ENCODE measurements at places on chromosomes 16 and 17. TPM values are rescaled to one million over a fixed set of nuclear protein-coding genes. Genes with fewer than 3 reads are reported as not detected.
A peak's percentile ranks its signal among the peaks of the same experiment; 100 is the strongest.

CD300LB gene
- total RNA-seq: not detected

CDH3 gene
- total RNA-seq: not detected

RCVRN gene
- not detected for total RNA-seq

TPSAB1 gene
- not detected for total RNA-seq

CACNB1 gene
- total RNA-seq: 2.3 TPM

PRSS22 gene
- not detected for total RNA-seq

OR1E2 gene
- total RNA-seq: not detected

ADAD2 gene
- total RNA-seq: not detected

CES3 gene
- 1.3 TPM for total RNA-seq

CIITA gene
- 0.66 TPM for total RNA-seq

RBFOX1 gene
- total RNA-seq: not detected

VTN gene
- 0.51 TPM for total RNA-seq

MFAP4 gene
- total RNA-seq: 137 TPM

FAM171A2 gene
- 5.0 TPM for total RNA-seq

DNA sequence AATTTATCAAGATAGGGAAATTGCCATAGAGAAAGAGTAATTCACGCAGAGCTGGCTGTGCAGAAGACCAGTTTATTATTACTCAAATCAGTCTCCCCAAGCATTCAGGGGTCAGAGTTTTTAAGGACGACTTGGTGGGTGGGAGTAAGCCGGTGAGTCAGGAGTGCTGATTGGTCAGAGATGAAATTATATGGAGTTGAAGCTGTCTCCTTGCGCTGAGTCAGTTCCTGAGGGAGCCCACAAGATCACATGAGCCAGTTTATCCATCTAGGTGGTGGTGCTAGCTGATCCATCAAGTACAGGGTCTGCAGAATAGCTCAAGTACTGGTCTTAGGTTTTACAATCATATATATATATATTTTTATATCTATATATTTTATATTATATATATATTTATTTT, 6.0 kb upstream of the AQP8 start:
- peak; percentile 87 for DNase-seq

DNA sequence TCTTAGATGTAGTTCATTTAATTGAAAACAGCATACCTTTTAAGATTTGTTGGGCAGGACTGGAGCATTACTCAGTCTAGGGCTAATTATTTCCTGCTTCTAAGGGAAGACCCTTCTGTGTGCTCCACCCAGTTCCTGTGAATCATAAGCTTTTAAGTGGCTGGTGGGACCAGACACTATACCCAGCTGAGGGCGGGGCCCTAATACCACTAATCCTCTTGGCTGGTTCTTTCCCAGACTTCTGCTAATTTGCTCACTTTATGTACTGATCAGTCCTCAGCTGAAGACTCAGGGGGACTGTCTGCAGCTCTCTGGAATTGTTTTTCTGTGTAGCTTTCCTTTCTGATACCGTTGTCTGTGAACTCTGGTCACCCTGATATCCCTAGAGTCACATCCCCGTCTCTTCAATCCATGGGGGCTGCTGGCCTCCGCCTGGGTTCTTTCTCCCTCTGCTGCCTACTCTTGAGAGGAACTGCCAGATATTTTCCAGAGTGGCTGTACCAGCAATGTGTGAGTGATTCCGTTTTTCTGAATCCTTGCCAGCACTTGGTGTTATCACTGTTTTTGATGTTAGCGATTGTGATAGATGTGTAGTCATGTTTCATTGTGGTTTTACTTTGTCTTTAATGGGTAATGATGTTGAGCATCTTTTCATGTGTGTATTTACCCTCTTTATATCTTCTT, 35.1 kb downstream of the MFSD11 start:
- peak; percentile 62 for DNase-seq

DNA sequence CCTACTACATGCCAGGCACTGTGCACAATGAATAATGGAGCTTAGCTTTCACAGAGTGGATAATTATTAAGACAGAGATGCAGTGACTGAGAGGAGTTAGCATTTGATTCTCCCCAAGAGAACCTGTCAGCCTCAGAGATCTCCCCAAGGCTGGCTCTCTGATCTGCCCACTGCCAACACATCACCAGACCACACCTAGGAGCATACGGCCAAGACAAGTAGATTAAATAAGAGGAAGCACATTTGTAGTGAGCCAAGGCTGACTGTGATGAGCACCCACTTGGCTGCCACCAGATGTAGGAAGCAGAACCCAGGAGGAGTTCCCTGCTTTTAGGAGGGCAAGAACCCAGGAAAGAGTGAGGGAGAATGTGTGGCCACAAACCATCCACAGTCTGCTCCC, 130.1 kb downstream of the SPACA3 start:
- no peak for DNase-seq

GRCh38 chr17:43385046-43385831, 13.6 kb upstream of the ARL4D start:
- no peak for DNase-seq

- DNase-seq: peak; percentile 83
These were observed 23.2 kb downstream of the DYNC1LI2 start for GRCh38 chr16:66728117-66728787.

GRCh38 chr17:42904110-42904469, 3.5 kb downstream of the G6PC1 start:
- DNase-seq: no peak

DNA sequence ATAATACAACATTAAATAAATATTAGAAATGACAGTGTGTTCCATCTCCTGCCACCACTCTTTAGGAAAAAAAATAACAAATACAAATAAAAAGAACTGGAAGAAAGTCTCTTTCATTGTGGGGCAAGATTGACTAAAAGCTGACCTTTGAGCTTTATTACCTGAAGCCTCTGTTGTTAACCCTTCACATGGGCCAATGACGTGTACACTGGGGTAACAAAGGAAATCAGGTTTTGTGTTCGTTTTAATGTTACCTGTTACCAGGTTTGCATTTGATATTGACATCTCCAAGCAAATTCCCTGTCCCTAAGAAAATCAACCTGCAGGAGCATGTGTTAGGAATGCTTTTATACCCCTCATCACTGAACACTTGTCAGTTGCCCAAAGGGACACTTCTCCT, 39.0 kb downstream of the NLK start:
- no peak for DNase-seq

- no peak for DNase-seq
These were observed 331.2 kb upstream of the C16orf82 start for GRCh38 chr16:26735521-26735920.

GRCh38 chr17:36837939-36838272, 99.4 kb upstream of the LHX1 start:
- no peak for DNase-seq

GRCh38 chr17:50186661-50187393, 14.6 kb downstream of the COL1A1 start:
- DNase-seq: peak; percentile 80

DNA sequence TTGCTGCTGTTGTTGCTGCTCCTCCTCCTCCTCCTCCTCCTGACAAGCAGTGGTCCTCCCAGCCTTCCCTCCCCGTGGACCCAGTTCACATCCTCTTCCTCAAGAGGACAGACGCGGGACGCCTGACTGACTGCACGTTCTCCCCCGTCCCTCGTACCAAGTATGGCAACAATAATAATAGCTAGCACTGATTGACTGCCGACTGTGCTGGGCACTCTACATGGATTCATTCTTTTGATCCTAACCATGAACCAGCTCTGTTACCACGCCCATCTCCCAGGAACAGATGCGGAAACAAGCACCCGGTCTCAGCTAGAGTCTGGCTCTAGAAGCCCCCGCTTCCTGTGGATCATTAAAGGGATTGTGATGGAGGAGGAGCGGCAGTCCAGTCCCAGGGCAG, 78.0 kb downstream of the GNAO1 start:
- no peak for DNase-seq

- no peak for DNase-seq
These were observed 86.0 kb downstream of the AIPL1 start for GRCh38 chr17:6348891-6349290.

DNA sequence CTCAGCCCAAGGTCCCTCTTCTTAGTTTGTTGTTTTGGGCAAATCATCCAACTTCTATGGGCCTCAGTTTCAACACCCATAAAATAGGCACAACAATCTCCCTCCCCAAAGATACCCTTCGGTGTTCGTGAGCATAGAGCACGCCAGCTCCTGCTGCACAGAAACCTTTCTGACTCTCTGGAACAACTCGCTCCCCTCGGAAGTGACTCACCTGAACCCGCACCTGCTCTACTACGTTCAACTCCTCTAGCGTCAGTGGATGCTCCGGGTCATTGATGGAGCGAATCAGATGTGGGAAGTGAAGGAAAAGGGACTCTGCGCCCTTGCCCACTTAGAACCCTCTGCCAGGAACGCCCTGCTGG, 445 bp downstream of the CIAO2B start:
- DNase-seq: no peak

DNA sequence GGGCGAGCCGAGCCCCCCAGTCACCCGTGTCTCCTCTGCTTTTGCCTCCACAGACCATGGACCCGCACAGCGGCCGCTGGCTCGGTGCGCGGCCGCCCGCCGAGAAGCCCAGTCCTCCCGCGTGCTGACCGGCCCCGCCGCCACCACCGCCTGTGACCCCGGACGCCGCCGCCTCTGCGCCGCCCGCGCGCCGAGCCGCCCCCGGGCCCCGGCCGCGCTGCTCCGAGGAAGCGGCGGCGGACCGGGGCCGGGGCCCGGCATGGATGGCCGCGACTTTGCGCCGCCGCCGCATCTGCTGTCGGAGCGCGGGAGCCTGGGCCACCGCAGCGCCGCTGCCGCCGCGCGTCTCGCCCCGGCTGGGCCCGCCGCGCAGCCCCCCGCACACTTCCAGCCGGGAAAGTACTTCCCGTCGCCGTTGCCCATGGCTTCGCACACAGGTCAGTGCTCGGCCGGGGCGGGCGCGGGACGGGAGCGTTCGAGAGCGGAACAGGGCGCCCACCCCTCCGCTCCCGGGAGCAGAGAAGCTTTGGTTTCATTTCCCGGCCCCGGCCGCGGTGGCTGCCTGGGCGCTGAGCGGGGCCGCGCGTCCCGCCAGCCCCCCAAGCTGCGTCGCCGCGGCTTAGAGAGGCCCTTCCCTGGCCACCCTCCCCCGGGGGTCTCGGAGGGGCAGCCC, 4.4 kb downstream of the BAHCC1 start:
- DNase-seq: no peak

DNA sequence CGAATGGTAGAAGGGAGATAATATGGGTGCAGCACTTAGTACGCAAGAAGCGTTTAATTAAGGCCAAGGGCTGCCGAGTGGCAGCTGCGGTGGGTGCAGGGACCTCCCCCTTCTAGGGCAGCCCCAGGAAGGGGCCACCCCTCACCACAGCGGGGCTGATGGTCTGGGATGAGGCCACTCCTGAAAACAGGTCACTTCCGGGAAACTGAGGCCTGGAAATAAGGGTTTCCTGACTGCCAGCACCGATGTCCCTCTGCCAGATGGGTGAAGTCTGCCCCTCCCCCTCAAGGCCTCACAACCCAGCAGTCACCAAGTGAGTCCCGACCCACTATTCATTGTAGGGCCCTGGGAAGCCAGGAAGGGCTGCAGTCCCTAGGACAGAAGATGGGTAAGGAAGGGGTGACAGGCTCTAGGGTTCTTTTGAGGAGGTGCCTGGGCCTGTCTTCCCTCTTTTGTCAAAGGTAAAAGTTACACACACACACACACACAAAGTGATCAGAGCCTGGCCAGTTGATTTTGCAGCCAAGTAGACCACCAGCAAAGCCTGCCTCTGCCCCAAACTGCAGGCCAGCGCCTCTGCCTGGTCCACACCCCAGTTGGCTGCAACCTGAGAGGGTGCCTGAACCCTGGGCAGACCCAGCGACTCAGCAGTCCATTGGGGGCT, 12.5 kb downstream of the SREBF1 start:
- no peak for DNase-seq

GRCh38 chr16:84927621-84928591, 83.4 kb downstream of the ZDHHC7 start:
- DNase-seq: no peak

GRCh38 chr16:58339452-58339981, 44.7 kb upstream of the PRSS54 start:
- DNase-seq: no peak

DNA sequence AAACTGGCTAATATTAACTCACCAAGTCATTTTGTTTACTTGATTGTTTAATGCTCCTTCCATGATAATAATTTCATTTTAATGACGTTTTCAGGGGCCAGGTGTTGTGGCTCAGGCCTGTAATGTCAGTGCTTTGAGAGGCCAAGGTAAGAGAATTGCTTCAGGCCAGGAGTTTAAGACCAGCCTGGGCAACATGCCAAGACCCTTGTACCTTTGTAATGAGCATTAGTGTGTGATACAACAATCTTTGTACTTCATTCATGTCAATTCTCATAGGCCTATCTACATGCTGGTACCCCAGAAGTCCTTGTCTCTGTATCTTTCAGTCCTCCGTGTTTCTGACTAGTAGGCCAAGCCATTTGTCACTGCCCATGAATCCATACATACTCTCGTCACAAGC, 296.9 kb downstream of the ZFHX3 start:
- DNase-seq: no peak

DNA sequence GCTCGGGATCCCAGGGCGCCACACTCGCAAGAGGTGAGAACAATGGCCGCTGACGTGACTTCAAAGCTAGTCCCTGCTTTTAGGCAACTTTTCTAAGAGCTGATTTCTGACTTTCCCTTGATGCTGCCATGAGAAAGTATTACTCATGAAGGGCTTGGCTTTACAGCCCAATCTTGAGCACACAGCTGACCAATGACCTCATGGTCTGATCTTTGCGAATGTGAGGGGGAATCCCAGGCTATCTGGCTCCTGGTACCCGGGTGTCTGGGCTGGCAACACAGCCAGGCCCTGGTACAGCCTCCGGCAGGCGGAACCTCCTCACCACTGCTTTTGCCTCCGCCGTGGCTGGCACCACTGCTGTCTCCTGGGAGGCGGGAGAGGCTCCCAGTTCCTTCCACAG, 17.5 kb downstream of the NDUFAF8 start:
- DNase-seq: peak; percentile 37

GRCh38 chr16:11100239-11100750, 155.7 kb downstream of the SOCS1 start:
- peak; percentile 99 for DNase-seq

- DNase-seq: no peak
These were observed 9.9 kb upstream of the C1QL1 start for GRCh38 chr17:44977814-44978550.

DNA sequence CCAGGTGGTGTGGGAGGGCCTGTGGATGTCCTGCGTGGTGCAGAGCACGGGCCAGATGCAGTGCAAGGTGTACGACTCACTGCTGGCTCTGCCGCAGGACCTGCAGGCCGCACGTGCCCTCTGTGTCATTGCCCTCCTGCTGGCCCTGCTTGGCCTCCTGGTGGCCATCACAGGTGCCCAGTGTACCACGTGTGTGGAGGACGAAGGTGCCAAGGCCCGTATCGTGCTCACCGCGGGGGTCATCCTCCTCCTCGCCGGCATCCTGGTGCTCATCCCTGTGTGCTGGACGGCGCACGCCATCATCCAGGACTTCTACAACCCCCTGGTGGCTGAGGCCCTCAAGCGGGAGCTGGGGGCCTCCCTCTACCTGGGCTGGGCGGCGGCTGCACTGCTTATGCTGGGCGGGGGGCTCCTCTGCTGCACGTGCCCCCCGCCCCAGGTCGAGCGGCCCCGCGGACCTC, 798 bp downstream of the CLDN9 start:
- no peak for DNase-seq

- no peak for DNase-seq
These were observed 5.1 kb upstream of the TRIM25 start for GRCh38 chr17:56918916-56919315.

Data from fibroblast of lung (primary cell).